ENCODE measurements at places on chromosomes 13 and 19. TPM values are rescaled to one million over a fixed set of nuclear protein-coding genes. Genes with fewer than 3 reads are reported as not detected.

DNA sequence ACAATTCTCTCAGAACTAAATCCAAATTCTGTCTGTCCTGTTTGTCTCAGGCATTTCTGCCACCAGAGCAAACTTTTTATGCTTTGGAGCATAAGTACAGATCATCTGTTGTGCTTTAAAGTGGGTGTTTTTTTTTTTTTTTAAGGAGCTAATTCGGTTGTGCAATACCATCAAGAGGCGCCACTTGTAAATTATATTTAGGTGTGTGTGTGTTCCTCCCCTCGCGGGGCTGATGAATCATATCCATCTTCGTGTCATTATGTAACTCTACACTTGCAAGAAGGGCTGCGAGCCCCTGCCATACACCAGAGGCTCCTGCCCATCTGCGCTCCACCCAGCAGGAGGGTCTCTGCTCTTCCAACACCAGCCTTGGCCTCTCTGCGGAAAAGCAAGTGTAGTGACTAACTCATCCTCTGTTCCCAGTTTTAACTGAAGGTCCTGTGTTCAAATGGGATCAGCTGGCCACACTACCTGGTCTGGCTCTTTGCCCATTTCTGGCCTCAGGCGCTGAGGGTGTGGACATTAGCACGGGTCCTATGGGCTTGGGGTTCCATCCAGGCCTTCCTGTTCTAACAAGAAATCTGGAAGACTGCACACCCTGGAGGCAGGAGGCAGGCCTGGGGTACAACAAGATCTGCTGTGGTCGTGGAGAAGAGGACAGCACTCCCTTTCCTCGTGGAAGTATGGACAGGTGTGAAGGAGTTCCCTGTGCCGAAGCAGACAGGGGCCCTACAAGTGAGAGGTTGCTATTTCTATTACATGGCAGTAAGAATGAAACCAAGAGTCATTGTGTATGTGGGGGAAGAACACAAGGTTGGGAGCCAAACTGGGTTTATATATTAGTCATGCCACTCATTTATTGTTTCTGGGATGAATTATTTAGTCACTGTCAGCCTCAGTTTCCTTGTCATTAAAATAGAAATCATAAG lies 96.1 kb upstream of the MBNL2 start:
- DNase-seq = no peak
- H3K27ac ChIP-seq = no peak overlapping the region
- no peaks in the 10 kb centered on the region for H3K36me3 ChIP-seq
- peaks cover 14% of the 10 kb centered on the region for H3K27me3 ChIP-seq
- no peak overlapping the region for H3K4me3 ChIP-seq

- no peaks in the 10 kb centered on the region for H3K4me1 ChIP-seq
- H3K27me3 ChIP-seq = no peaks in the 10 kb centered on the region
These were observed 460.3 kb downstream of the KCTD12 start for GRCh38 chr13:76425935-76426334.

- peaks cover 30% of the 10 kb centered on the region for H3K36me3 ChIP-seq
- H3K27ac ChIP-seq = peak overlapping the region; percentile 80
- no peak for DNase-seq
- peaks cover 55% of the 10 kb centered on the region for H3K4me1 ChIP-seq
- no peaks in the 10 kb centered on the region for H3K27me3 ChIP-seq
These were observed 6.6 kb downstream of the ZBTB7A start for GRCh38 chr19:4059891-4060620.

GRCh38 chr19:54252845-54253244 lies 4.2 kb downstream of the LILRB5 start:
- H3K36me3 ChIP-seq = no peaks in the 10 kb centered on the region
- no peak for DNase-seq
- H3K27ac ChIP-seq = no peak overlapping the region
- no peak overlapping the region for H3K4me3 ChIP-seq
- peaks cover 10% of the 10 kb centered on the region for H3K27me3 ChIP-seq
- H3K4me1 ChIP-seq = peaks cover 5% of the 10 kb centered on the region

GRCh38 chr13:39913928-39914327 lies 258.5 kb downstream of the COG6 start:
- H3K4me1 ChIP-seq = peaks cover 9% of the 10 kb centered on the region
- H3K4me3 ChIP-seq = no peak overlapping the region
- peaks cover 2% of the 10 kb centered on the region for H3K36me3 ChIP-seq
- H3K27me3 ChIP-seq = peaks cover 4% of the 10 kb centered on the region
- no peak overlapping the region for H3K27ac ChIP-seq
- no peak for DNase-seq

DNA sequence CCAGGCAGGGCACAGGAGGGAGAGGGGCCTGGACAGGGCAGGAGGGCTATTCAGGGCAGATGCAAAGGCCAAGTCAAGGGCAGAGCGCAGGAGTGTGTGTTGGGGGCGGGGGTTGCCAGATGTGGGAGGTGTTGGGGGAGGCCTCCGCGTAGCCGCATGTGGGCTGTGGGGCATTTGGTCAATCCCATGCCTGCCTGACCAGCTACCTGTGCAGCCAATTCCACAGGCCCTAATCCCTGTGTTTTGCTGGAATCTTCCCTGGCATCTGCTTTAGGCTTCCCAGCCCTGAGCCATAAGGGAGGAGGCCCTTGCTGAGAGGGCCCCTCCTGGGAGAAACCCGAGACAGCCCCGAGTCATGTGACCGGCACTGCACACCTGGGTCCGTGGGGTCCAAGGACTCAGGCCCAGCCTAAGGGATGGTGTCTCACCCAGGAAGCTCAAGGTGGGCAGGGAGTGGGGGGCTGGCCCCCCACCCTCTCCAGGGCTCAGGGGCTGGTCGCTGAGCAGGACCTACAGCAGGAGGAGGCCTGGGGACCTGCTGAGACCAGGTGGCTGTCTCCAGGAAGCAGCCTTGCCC lies 20.3 kb downstream of the RFX1 start:
- H3K4me3 ChIP-seq = peak overlapping the region; percentile 74
- no peak for DNase-seq
- peaks cover 15% of the 10 kb centered on the region for H3K36me3 ChIP-seq
- peaks cover 88% of the 10 kb centered on the region for H3K4me1 ChIP-seq

GRCh38 chr13:80226645-80227044 lies 114.3 kb downstream of the SPRY2 start:
- no peak overlapping the region for H3K27ac ChIP-seq
- H3K27me3 ChIP-seq = no peaks in the 10 kb centered on the region
- no peak overlapping the region for H3K4me3 ChIP-seq
- no peaks in the 10 kb centered on the region for H3K36me3 ChIP-seq

DNA sequence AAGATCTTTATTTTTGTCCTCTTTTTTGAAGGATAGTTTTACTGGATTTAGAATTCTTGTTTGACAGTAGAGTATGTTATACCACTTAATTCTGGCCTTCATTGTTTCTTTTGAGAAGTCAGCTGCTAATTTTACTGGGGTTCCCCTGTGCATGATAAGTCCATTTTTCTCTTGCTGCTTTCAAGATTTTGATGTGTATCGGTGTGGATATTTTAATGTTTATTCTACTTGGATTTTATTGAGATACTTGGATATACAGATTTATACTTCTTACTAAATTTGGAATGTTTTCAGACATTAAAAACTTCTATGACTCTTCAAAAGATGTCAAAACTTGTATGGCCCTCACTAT lies 86.9 kb downstream of the URI1 start:
- H3K27ac ChIP-seq = no peak overlapping the region
- peaks cover 16% of the 10 kb centered on the region for H3K4me1 ChIP-seq
- H3K4me3 ChIP-seq = no peak overlapping the region
- no peak for DNase-seq
- H3K36me3 ChIP-seq = peaks cover 65% of the 10 kb centered on the region

GRCh38 chr13:99403458-99403971 lies 96.3 kb upstream of the GPR183 start:
- H3K27ac ChIP-seq = peak overlapping the region; percentile 74
- peaks cover 78% of the 10 kb centered on the region for H3K4me1 ChIP-seq
- H3K27me3 ChIP-seq = no peaks in the 10 kb centered on the region
- H3K4me3 ChIP-seq = no peak overlapping the region
- DNase-seq = no peak

DNA sequence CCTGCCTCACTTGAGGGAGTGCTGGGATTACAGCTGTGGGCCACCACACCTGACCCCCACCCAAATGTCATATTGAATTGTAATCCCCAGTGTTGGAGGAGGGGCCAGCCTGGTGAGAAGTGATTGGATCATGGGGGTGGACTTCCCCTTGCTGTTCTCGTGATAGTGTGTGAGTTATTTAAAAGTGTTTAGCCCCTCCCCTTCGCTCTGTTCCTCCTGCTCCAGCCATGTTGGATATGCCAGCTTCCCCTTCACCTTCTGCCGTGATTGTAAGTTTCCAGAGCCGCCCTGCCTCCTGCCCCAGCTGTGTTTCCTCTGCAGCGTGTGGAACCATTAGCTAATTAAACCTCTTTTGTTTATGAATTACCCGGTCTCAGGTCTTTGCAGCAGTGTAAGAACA lies 13.7 kb downstream of the CHAMP1 start:
- peaks cover 26% of the 10 kb centered on the region for H3K4me1 ChIP-seq
- H3K36me3 ChIP-seq = peaks cover 16% of the 10 kb centered on the region
- no peak overlapping the region for H3K4me3 ChIP-seq
- no peak for DNase-seq
- no peaks in the 10 kb centered on the region for H3K27me3 ChIP-seq
- H3K27ac ChIP-seq = no peak overlapping the region

DNA sequence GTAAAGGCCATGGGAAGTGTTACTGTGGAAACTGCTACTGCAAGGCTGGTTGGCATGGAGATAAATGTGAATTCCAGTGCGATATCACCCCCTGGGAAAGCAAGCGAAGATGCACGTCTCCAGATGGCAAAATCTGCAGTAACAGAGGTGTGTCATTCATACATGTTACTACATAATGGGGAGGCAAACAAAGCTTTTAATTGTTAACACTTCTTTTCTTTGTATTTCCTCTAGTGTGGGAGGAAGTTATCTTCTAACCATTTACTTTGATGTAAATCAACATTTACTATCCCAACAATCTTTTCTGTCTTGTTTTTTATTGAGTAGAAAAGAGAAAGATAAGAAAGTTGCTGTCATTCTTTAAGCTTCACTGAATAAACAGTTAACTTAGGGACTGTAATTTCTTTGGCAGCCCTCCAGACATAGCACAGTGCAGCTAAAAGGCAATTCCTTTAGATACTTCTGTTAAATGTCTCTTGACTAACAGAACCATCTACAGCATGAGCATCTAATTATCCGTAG lies 126.9 kb downstream of the ITGBL1 start:
- no peaks in the 10 kb centered on the region for H3K36me3 ChIP-seq
- DNase-seq = no peak
- no peak overlapping the region for H3K4me3 ChIP-seq
- H3K27ac ChIP-seq = no peak overlapping the region
- H3K4me1 ChIP-seq = no peaks in the 10 kb centered on the region
- H3K27me3 ChIP-seq = peaks cover 6% of the 10 kb centered on the region

- H3K27ac ChIP-seq = no peak overlapping the region
- peaks cover 8% of the 10 kb centered on the region for H3K27me3 ChIP-seq
These were observed 126.0 kb downstream of the GPC6 start for GRCh38 chr13:93352616-93353015.

- no peak overlapping the region for H3K4me3 ChIP-seq
- no peak overlapping the region for H3K27ac ChIP-seq
- H3K27me3 ChIP-seq = peaks cover 3% of the 10 kb centered on the region
- H3K36me3 ChIP-seq = no peaks in the 10 kb centered on the region
These were observed 10.4 kb downstream of the DACH1 start for GRCh38 chr13:71856548-71857043.

GRCh38 chr13:99281811-99282263 lies 23.7 kb upstream of the GPR18 start:
- peak; percentile 46 for DNase-seq
- H3K4me1 ChIP-seq = peaks cover 89% of the 10 kb centered on the region
- H3K27me3 ChIP-seq = no peaks in the 10 kb centered on the region

- no peaks in the 10 kb centered on the region for H3K36me3 ChIP-seq
- H3K27me3 ChIP-seq = no peaks in the 10 kb centered on the region
- DNase-seq = no peak
- H3K4me1 ChIP-seq = peaks cover 20% of the 10 kb centered on the region
- no peak overlapping the region for H3K27ac ChIP-seq
- H3K4me3 ChIP-seq = peak overlapping the region; percentile 97
These were observed 16.1 kb downstream of the SYDE1 start for GRCh38 chr19:15123031-15123890.

DNA sequence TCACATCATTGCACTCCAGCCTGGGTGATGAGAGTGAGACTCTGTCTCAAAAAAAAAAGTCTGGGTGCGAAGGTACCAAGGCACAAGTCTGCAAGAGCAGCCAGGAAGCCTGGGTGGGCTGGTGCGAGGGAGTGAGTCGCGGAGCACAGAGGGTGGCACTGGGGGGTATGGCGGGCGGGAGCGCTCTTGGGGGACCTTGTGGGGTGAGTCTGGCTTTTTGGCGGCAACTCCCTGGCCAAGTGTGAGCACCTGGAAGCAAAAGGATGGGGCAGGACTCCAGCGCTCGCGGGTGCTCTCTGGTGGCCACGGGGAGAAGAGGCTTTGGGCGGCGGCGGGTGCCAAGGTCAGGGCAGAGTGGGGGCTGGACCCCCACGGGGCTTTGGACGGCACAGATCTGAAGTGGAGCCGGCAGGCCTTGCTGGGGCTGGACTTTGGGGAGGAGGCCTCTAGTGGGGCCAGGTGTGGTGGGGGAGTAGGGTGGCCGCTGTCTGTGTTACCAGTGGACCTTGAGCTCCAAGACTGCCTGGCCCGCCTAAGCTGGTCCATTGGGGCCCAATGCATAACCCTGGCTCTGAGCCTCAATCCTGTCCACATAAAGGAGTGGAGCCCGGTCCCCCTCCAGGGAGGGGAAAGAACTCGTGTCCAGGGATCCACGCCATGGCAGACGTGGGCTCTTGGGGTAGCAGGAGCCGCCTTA lies 1.6 kb downstream of the P2RY11 start:
- peak; percentile 64 for DNase-seq
- H3K27ac ChIP-seq = peak overlapping the region; percentile 95
- peaks cover 19% of the 10 kb centered on the region for H3K4me1 ChIP-seq

DNA sequence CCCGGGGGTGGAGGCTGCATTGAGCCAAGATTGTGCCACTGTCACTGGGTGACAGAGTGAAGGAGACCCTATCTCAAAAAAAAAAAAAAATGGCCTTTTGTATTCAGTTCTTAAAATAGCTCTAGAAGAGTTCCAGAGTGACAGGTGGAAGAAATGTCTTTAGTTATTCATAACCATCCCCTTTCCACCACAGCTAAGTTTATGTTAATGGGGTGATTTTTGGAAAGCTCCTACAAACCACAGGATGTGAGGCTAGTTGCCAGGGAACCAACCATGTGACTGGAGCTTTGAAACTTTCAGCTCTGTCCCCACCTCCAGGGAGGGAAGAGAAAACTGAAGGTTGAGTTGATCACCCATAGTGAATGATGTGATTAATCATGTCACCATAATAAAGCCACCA lies 6.9 kb downstream of the ZNF490 start:
- H3K27me3 ChIP-seq = no peaks in the 10 kb centered on the region
- no peaks in the 10 kb centered on the region for H3K36me3 ChIP-seq
- H3K4me3 ChIP-seq = peak overlapping the region; percentile 10
- peak; percentile 30 for DNase-seq

- H3K27me3 ChIP-seq = no peaks in the 10 kb centered on the region
- DNase-seq = no peak
- H3K4me1 ChIP-seq = peaks cover 38% of the 10 kb centered on the region
- no peak overlapping the region for H3K4me3 ChIP-seq
These were observed 77.1 kb downstream of the FNDC3A start for GRCh38 chr13:49052813-49053212.

SYCN gene
- not detected for polyA plus RNA-seq

CCDC169 gene
- not detected for polyA plus RNA-seq

ZNF154 gene
- polyA plus RNA-seq = 1.2 TPM

SMIM7 gene
- 76.5 TPM for polyA plus RNA-seq

ZNF20 gene
- polyA plus RNA-seq = 2.7 TPM

KCNN4 gene
- polyA plus RNA-seq = 28.6 TPM

SPTBN4 gene
- 0.13 TPM for polyA plus RNA-seq

Measured in naive thymus-derived CD8-positive, alpha-beta T cell (primary cell).